RCC 7860 (cell line): ENCODE measurements at places on chromosomes 5 and 9.
A peak's percentile ranks its signal among the peaks of the same experiment; 100 is the strongest.

DNA sequence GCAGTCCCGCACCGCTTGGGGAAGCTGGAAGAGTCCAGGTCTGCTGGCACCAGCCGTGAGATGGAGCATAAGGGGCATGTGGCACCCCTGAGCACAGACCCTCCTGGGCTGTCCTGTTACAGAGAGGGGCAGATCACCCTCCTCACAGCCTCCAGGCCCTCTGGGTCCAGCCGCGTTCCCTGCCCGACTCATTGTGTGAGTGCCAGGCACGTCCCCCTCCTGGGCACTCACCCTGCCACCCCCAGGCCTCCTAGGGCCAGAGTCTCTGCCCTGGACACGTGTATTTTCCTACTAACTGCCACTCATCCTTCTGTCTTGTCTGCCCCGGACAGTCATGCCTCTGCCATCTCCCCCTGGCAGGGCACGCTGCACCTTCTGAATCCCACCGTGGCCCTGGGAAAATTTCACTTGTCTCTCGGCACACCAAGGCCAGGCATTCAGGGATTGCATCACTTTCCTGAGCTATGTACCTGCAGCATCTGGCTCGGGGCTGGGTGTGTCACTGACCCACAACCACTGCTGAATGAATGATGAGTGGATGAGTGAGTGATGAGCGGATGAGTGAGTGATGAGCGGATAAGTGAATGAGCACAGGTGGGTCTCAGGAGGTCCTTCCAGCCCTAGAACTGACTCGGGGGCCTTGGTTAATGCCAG is 21.5 kb upstream of the FCN1 start:
- DNase-seq: no peak

DNA sequence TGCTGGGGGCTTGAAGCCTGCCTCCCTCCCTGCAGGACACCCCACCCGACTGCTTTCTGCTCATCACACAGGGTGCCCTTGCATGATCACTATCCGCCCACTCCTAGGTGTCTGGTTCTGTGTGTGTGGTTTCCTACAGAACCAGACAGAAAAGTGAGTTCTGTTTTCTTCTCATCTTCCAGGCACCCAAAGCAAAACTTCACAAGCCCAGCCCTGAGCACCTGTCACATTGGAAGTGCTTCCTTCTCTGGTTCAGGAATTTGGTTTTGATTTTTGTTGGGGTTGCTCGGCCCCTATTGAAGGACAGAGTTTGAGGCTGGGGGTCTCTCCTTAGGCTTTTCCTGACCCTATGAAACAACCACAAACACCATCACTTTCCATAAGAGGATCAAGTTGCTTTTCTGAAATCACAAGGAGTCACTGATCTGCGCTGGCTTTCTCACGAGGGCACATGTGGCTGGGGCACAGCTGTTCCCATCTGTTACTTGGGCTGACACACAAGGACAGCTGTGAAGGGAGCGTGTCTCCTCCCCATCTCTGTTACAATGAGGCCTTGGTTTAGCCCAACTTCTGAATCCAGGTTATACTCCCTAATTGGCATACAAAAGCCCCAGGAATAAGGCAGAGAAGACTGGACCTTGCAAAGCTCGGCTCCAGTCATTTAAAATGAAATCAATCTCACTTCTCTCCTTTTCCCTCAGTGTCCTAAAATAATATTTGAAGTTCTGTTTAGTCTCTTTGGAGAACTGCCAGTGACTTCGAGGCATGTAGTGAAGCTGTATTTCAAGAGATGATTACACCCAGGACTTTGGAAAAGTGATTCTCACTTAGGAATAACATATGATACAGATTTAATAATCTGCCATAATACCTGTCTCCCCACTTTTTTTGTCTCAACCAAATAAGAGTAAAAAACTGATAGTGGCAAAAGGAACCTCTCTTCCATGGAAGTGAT is 213.1 kb upstream of the GAS1 start:
- no peak for DNase-seq

GRCh38 chr5:1338506-1339070 is 6.3 kb downstream of the CLPTM1L start:
- DNase-seq: no peak

DNA sequence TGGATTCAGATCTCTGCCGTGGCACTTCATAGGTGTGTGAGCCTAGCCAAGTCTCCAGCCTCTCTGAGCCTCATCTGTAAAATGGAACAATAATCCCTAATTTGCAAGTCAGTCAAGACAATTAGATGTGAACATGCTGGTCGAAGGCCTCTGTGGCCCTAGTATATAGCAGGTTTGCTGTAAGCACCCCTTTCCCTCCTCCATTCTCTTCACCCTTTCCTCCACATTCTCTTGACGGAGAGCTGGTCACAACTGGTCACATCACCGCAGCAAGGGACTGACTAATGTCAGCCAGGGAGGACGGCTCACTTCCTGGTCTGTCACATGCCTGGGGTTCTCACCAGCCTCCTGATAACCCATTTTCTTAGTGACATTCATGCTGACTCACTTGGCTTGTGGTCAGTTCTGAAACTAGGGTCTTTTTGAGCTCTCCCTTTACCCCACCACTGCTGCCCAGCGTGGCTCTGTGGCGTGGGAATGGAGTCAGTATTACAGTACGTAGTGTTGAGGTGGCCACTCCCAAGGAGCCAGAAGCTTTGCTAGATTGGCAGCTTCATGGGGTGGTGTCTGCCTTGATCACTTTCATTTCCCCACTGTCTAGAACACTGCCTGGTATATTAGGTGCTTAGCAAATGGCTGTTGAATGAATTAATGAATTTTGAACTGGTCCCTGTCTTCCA is 47.8 kb downstream of the ERGIC1 start:
- peak; percentile 99 for DNase-seq

- no peak for DNase-seq
Observed at GRCh38 chr9:89687188-89687587, 82.4 kb downstream of the GADD45G start.

DNA sequence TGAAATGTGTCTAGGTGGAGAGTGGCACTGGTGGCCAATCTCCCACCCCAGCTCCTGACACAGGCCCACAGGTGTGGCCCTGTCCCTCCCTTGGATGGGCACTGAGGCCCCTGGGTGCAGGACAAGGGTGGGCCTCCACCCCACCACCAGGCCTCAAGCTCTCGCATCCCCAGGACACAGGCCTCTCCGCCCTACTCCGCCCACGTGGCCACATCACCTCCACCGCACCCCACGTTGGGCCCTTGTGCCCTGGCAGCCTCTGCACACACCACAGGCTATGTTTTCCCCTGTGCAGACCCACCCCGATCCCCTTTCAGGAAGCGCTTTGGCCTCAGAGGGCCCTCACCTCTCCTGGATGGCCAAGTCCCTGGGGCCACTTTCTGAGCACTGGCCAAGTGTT is 54.7 kb downstream of the SECISBP2 start:
- no peak for DNase-seq
